IMR-90 (cell line): ENCODE measurements at places on chromosomes 5 and 9. TPM values are rescaled to one million over a fixed set of nuclear protein-coding genes. Genes with fewer than 3 reads are reported as not detected.

Gene MCC
- total RNA-seq, result 17.8 and 20.6 TPM in 2 replicates

Gene CD72
- total RNA-seq, result 0.36 TPM in 1 of 2 replicates, not detected in the other

Gene TMEM252
- not detected in 2 replicates for total RNA-seq

Gene UBE2QL1
- total RNA-seq, result not detected in 2 replicates

DNA sequence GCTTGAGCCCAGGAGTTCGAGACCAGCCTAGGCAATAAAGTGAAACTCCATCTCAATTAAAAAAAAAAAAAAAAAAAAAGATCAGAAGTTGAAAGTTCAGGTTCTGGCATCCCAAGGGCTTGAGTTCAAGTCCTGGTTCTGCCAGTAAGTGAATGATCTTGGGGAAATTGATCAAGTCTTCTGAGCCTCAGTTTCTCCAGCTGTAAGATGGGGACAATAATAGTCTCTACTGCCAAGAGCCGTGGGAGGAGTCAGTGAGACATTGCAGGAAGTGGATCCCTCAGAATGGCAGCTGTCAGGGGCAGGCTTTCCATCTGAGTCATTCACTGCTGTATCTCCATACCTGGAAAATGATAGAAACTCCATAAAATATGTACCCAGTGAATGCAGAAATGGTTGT, 37.8 kb upstream of the FUBP3 start:
- H3K27ac ChIP-seq, result no peak overlapping the region
- H3K36me3 ChIP-seq, result no peaks in the 10 kb centered on the region
- DNase-seq, result no peak

DNA sequence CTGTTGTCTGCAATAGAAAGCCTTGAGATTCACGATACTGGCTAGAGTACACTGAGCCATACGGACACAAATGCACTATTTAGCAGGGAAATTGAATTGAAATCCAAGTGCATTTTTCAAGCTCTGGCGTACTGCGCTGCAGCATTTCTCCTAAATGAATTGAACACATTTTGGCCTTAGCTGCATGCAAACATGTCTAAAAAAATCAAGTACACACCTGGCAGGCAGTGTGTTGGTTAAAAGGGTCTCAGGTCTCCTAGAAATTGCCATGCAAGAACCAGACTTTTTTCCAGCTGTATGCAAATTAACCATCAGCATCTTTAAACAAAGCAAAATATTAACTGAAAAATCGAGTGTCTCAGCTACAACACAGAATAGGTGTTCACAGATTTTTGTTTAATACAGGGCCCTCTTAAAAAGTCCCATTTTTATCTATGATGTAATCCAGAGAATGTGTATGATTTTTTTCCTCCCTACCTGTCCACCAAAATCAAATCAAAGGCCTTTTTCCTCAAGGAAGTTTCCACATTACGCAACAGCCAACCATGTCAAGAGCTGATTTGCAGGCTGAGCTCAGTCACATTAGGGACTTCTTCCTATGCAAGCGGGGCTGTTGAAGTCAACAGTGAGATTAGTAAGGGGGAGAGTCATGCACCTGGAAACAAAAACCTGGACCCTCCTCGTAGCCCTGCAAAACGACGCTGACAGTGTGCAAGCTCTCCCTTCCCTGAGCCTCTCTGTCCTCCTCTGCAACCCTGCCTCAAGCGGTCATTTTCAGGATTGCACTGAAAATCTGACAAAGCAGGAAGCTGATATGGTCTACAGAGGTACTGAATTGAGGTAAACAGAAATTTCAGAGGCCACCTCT, 14.1 kb upstream of the SFXN1 start:
- peaks cover 8% of the 10 kb centered on the region; the same call in 1 of the 2 replicates for H3K27me3 ChIP-seq
- no peak overlapping the region for H3K4me3 ChIP-seq
- H3K36me3 ChIP-seq, result no peaks in the 10 kb centered on the region
- no peak overlapping the region for H3K27ac ChIP-seq
- H3K4me1 ChIP-seq, result peaks cover 2% of the 10 kb centered on the region; the same call in 1 of the 2 replicates
- peak; percentile 36 for DNase-seq

DNA sequence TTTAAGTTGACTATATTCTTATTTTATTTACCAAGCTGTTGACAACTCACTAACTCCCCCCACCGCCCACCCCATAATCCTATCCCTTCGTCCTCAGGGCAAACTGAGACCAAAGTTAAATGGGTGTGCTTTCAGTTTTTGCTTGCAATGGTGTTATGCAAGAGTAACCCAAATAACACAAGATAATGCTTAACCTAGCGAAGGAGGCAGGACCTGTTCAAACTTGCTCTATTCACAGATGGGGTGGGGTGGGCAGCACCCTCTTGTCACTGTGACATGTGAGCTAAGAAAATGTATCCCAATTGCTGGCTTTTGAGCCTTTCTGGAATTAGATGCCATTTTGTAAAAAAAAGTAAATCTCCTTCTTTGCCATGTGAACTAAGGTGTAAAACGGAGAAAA, 40.4 kb downstream of the GLIS3 start:
- H3K4me1 ChIP-seq, result peaks cover 8% of the 10 kb centered on the region; the same call in 1 of the 2 replicates
- no peak overlapping the region for H3K4me3 ChIP-seq
- H3K27me3 ChIP-seq, result no peaks in the 10 kb centered on the region
- H3K27ac ChIP-seq, result peak overlapping the region; percentile 7; the same call in 1 of the 2 replicates

GRCh38 chr5:178240766-178241165, 8.2 kb upstream of the PHYKPL start:
- H3K27ac ChIP-seq, result no peak overlapping the region
- peaks cover 2% of the 10 kb centered on the region; the same call in 1 of the 2 replicates for H3K4me1 ChIP-seq
- no peaks in the 10 kb centered on the region for H3K27me3 ChIP-seq
- no peak overlapping the region for H3K4me3 ChIP-seq
- H3K36me3 ChIP-seq, result no peaks in the 10 kb centered on the region

DNA sequence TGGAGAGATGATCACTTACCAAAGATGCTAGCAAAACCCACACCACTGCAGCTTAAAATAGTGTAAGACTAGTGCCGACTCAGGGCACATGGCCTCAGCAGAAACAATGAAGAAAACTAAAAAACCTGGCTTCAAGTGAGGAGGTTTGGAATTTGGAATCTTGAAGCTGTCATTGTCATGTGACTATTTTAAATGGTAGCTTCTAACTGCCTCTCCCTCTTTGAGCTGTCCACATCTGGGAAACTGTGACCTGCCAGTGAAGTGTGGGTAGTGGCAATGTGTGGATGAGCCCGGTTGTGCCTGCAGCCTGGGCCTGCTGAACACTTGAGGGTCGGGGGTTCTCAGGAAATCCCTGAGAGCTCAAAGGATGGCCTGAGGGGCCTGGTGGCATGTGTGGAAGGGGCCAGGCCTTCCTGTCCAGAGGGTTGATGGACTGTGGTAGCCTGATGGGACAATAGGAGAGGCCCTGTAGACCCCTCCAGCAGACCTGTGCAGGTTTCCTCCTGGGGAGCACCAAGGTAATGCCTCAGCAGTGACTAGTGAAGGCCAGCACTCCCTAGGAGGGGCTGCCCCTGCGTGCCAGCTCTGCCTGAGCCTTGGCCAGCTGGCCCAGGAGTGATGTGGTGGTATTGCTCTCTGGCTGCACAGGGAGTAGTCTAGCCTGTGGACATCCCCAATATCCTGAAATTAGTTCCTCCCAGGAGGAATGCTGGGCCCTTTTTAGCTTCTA, 13.6 kb downstream of the USP20 start:
- H3K4me3 ChIP-seq, result no peak overlapping the region
- no peak for DNase-seq
- no peak overlapping the region for H3K27ac ChIP-seq
- no peaks in the 10 kb centered on the region for H3K4me1 ChIP-seq

DNA sequence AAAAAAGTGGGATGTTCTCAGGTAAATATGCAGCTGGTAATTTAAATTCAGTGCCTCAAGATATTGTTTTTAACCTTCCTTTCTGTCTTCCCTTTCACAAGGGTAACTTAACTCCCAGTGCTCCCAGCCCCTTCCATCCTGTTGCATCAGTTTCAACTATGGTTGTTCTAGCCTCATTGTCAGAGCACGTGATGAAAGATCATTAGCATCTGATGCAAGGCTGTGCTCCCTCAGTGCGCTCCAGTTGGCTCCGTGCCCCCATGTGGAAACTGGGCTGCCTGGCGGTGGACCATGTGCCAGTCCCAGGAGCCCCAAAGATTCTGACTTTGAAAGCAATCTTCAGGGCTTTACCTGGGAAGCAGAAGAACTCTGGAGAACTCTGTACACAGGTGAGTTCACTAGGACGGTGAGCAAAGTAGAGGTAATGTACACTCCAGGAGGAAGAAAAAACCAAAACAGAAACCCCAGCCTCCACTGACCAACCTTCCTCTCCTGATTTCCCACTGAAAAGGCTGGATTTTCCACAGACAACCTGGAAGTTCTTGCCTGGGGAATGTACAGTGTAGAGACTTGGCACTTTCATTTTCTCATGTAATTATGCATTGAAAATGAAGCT, 96.9 kb downstream of the SLC1A3 start:
- no peak overlapping the region for H3K27ac ChIP-seq
- no peaks in the 10 kb centered on the region for H3K4me1 ChIP-seq
- no peaks in the 10 kb centered on the region for H3K36me3 ChIP-seq
- no peak overlapping the region for H3K4me3 ChIP-seq
- DNase-seq, result no peak
- peaks cover 37% of the 10 kb centered on the region for H3K27me3 ChIP-seq

- no peaks in the 10 kb centered on the region for H3K27me3 ChIP-seq
- no peak overlapping the region for H3K4me3 ChIP-seq
- peaks cover 19% of the 10 kb centered on the region for H3K36me3 ChIP-seq
- DNase-seq, result peak; percentile 60
Measured at GRCh38 chr9:92289708-92290390, 3.6 kb downstream of the IARS1 start.

DNA sequence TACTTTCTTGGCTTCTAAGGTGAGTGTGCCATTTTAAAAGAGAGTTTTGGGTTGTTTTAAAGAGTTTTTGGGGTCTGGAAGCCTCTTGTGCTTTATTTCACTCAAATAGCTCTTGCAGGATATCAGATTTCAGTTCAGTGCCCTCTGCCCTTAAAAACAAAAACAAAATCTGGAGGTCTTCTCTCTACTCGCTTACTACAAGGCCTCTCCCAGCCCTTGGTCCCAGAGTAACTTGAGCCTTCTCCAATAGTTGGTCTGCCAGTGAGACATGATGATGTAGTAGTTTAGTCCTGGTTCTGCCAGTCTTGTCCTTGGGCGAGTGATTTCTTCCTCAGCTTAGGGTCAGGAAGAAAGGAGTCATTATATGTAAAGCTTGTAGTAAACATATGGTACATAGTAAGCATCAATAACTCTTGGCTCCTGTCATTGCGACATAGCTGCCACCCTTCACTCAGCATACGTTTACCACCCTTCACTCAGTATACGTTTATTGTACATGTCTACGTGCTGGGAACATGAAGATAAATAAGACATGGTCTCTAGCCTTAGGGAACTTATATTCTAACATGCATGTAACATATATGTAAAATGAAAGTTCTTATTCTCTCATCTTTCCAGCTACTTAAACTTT, 147.6 kb downstream of the MAN2A1 start:
- H3K4me1 ChIP-seq, result no peaks in the 10 kb centered on the region
- no peak for DNase-seq
- peaks cover 7% of the 10 kb centered on the region for H3K36me3 ChIP-seq

DNA sequence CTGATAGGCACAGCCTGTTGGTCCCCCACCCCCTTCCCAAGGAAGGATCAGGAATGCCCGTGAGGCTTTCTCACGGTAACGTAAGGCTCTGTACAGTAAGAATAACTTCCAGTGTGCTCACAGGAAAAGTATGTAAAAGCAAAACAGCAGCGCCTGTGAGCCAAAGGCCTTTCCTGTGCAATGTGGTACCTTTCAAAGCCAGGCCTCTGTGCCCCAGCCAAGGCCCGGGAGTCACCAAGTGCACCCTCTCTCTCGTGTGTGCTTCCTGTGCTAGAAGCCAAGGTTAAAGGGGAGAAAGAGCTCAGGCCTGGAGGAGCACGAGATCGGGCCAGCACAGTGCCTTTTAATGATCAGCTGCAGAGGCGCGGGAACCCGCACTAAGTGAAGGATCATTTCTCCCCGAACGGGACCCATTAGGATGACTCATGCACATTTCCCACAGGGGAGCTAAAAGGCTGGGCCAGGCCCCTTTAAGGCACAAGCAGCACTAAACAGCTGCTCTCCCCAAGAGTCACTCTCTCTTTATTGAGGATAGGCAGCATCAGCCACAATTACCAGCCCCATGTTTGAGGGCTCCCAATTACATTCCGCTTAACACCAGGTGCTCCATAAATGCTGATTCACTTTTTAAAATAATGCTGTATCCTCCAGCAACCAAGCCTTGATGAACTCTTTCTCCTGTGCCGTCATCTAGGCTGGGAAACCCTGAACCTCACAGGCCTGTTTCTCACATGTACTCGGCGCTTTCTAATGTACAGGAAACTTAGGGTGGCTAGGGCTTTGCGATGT, 42.8 kb downstream of the SHB start:
- peaks cover 59% of the 10 kb centered on the region for H3K4me1 ChIP-seq
- no peaks in the 10 kb centered on the region for H3K27me3 ChIP-seq
- peak overlapping the region; percentile 96 for H3K27ac ChIP-seq
- peak; percentile 98 for DNase-seq
- no peak overlapping the region for H3K4me3 ChIP-seq

- no peaks in the 10 kb centered on the region for H3K27me3 ChIP-seq
- H3K4me1 ChIP-seq, result no peaks in the 10 kb centered on the region
- peak overlapping the region; percentile 38; the same call in 1 of the 2 replicates for H3K4me3 ChIP-seq
- DNase-seq, result peak; percentile 57
- no peaks in the 10 kb centered on the region for H3K36me3 ChIP-seq
Measured at GRCh38 chr9:13088720-13089427, 190.6 kb downstream of the MPDZ start.

DNA sequence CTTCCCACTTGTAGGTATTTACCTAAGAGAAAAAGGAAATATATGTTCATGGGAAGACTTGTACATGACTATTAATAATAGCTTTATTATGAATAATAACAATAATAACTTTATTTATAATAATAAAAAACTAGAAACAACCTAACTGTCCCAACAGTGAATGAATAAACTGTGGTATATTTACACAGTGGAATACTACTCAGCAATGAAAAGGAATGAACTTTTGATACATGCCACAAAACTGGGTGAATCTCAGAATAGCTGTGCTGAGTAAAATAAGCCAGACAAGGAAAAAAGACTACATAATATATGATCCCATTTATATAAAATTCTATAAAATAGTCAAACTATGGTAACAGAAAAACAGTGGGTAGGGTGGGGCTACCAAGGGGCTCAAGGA, 88.7 kb downstream of the SCAMP1 start:
- no peaks in the 10 kb centered on the region for H3K4me1 ChIP-seq
- no peak for DNase-seq
- no peak overlapping the region for H3K27ac ChIP-seq
- no peaks in the 10 kb centered on the region for H3K27me3 ChIP-seq
